ENCODE measurements at places on chromosomes 7 and 10.

DNA sequence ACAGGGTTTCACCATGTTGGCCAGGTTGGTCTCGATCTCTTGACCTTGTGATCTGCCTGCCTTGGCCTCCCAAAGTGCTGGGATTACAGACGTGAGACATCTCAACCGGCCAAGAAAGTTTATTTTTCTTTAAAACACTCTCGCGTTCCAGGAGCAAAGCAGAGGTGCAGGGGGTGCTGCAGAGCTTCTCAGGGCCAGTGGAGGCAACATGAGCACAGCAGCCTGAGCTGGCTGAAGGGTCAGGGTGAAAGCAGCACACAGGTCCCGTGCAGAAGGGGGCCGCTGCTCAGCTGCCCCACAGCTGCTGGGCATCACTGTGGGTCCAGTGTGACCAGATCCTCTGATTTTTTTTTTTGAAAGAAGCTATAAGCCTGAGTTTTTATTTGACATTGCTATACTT, 46.1 kb downstream of the EPHB4 start:
- DNase-seq: no peak

DNA sequence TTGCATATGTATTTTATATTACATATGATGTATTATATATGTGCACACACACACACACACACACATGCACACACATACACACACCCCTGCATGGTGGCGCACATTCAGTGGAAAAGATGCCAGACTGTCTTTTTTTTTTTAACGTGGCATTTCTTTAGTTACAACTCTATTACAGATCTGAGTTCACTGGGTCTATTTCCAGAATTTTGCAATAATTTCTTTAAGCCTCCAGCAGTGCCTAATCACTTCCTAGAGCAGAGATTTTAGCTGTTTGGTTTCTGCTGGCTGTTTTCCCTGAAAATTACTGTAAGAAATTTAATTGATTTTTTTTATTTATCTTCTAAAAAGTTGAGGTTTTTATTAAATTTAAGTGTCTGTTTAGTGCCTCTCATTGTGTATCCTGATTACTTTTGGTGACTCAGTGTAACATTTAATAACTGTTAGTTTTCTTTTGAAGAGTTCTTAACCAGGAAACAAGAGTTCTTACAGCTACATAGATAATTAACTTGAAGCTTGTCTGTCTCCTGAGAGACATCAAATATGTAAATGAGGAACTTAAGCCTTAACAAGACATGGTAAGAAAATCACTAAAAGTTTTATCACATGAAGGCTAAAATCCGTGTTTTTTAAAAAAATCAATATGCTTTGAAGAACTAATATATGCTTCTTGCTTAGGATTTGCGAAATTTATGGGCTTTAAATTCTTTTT, 232.0 kb downstream of the MDFIC start:
- no peak for DNase-seq

DNA sequence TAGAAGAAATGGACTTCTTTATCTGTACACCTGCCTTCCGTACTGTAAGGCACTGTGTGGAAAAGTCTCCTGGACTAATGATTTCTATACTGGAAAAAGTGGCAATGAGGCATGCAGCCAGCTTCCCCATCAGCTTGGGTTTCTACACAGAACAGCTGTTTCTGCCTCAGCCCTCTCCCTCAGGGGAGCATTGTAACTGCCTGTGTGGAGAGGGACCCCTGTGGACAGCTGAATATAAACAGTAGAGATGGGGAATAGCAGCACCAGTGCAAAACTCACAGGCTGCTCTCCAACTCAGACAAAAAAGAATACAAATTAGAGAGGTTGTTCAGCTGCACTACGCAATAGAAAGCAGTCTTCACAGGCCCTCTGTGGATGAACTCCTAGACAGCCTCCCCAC, 451.3 kb upstream of the MBL2 start:
- DNase-seq: no peak

DNA sequence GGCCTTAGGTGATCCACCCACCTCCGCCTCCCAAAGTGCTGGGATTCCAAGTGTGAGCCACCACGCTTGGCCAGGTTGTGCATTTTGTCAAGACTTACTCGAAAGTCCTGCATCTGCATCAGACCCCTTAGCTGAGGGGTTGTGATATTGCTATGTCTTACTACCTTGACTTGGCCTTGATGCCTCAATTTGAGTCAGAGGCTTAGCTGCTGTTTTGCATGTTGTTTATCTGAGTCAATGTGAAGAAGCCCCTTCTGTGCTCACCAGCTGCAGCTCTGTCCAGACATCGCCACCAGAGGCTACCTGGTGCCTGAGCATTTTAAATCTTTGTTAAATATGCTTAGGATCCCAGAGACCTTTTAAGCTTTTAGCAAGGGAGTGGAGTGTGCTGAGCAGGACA, 18.1 kb downstream of the UBE2D4 start:
- no peak for DNase-seq

GRCh38 chr7:91929463-91929862, 11.2 kb upstream of the AKAP9 start:
- DNase-seq: no peak

DNA sequence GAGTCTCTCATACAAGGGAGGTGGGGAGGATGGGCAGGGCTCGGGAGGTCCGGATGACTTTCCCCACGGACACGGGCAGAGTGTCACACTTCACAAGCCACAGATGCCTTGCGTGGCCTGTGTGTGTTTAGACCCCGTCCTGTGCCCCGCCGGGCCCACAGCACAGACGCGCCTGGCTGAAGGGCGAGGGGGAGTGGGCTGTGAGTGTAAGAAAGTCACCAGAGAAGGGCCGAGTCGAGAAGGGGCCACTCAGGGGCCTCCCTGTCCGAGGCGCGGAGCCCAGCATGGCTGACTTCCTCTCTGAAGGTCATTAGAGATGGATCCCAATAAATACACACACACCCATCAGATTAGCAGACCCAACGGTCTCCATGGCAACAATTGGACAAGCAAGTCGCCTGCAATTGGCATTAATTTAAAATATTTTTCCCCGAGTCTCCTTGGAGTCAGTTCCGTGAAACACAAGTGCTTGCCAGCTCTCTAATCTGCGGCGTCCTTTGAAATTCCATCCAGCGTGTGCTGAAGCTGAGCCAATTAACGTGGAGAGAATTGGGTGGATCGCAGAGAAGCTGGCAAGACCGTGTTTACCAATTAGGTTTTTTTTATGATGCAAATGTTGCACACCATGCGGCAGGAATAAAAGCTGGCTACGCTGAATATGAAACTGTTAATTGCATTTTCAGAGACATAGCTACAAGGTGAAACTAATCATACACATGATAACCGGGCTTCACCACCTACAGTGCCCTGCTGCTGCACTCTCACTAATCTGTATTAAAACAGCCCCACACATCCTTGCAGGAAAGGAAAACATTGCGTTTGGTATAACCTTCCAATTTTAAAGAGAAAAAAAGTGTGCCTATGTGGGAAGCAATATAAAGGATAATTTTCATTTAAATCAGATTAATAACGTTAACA, 571.2 kb downstream of the PTPRN2 start:
- no peak for DNase-seq

DNA sequence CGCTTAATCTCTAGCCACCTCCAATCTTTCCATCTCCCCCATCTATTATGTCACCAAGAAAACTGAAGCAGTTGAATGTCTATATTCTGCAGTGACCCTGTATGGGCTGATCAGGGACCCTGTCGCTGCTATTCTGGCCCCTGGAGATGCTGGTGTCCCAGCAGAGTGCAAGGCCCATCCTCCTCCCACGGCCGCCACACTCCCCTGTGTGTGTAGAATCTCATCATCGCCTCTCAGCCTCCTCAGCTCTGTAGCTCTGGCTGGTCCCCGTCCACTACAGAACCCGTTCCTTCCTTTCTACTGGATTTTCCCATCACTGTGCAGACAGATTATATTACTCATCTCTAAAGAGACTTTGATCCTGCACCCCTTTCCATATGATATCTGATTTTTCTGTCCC, 235.8 kb upstream of the PFKP start:
- DNase-seq: no peak

DNA sequence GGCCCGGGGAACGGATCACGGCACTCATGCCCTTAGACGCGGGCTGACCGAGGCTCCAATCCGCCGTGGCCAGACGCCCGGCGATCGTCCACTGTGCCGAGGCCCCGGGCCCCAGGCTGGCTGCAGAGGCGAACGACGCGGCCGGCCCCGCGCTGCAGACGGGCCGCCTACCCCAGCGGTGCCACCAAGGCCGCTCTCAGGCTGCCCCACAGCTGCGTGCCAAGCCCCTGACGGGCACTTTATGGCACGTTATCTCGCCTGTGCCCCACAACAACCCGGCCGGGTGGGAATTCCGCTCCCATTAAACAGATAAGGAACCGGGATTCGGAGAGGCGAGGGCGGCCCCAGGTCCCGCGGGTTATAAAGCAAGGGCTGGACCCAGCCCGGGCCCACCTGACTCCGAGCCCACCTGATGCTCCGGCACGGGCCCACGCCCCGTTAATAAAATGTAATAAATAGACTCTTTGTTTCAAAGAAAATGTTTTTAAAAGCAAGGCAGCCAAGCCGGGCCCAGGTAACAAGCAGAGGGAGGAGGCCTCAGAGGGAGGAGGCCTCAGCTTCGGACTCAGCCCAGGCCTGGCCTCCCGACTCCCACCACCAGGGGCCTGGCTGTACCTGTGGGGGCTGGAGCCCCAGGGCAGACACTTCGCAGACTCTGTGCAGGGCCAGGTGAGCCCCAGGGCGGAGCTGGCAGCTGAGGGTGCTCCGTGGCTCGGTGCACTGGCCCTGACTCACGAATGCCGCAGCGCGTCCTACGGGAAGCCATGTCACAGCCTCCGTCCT, 79.7 kb downstream of the FOXL3 start:
- no peak for DNase-seq

- DNase-seq: no peak
Measured at GRCh38 chr10:130076681-130077080, 33.9 kb downstream of the C10orf143 start.

DNA sequence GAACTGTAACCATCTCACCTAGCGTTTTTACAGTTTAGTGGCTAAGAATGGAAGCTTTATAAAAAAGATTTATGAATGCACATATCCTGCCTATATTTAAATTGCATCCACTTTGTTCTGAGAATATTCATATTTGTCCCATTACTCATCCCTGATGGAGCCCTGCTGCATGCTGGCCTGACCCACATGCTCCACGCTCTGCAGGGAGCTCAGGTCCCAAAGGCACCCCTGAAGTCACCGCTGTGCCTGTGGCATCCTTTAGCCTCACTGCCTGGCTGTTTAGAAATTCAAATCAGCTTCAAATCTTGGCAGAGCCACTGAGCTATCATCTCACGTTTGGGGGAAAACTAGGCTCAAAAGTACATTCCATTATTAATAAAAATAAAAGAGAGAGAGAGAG, 24.4 kb downstream of the C10orf90 start:
- no peak for DNase-seq

DNA sequence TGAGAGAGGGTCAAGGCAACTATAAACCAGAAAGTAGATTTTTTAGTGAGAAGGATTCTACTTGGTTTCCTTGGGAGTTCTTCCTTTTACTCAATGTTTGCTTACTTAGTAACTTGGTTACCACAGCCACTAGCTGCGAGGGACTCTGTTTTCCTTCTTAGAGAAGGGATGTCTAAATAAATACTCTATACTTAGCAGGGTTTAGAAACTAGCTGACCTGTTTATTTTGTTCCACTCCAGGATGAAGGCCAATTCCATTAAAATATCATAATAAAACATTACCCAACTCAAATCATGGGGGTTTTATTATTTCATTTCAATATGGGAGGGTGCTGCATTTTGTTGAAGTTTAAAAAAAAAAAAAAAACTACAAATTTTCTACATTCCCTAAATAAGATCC, 87.3 kb downstream of the PPP1R3A start:
- DNase-seq: no peak

DNA sequence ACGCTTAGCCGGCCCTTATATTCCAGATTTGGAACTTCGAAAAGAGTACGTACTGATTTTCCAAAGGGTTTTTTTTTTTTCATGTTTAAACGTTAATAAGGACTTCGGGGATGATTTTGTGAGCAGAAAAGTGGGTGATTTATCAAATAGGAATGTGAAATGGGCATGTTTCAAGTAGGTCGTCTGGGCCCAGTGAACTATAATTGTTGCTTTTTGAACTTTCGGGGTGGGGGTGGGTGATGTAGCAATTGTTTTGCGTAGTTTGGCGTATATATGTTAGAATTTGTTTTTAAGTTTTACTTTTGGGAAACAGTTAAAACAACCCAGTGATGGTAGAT, 299 bp upstream of the PBLD start:
- no peak for DNase-seq

GRCh38 chr10:33817605-33818004, 483.1 kb upstream of the NRP1 start:
- DNase-seq: no peak

Data from stimulated activated CD4-positive, alpha-beta T cell treated with anti-CD3 and anti-CD28 coated beads, Interleukin-1b, Interleukin-23, amount 100 ng/mL, for 1 hour (primary cell).